Activated naive CD8-positive, alpha-beta T cell treated with anti-CD3 and anti-CD28 coated beads, Interleukin-2, amount 10 ng/mL, durations not matched to agents 7 days and 5 days (primary cell): ENCODE measurements at places on chromosomes 4 and X.

DNA sequence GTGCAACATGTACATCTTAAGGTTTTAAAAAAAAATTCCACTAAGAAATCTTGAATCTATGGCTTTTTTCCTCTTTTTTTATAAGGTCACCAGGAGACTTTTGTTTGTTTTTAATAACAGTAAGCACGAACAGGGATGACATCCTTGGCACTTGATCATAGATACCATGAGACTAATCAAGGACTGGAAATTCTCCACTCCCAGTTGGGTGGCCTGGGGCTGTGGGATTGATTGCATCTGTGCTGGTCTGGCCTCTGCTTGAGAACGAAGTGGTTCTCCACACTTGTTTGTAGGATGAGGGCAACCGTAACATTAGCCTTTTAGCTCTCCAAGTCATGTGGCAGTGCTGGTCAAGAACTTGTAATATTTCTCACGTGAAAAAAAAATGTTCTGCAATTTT, 35.4 kb downstream of the SNX25 start:
- no peaks in the 10 kb centered on the region for H3K27me3 ChIP-seq
- H3K36me3 ChIP-seq = peaks cover 8% of the 10 kb centered on the region
- no peak overlapping the region for H3K27ac ChIP-seq
- H3K4me1 ChIP-seq = peaks cover 1% of the 10 kb centered on the region
- no peak for DNase-seq
- no peak overlapping the region for H3K4me3 ChIP-seq

DNA sequence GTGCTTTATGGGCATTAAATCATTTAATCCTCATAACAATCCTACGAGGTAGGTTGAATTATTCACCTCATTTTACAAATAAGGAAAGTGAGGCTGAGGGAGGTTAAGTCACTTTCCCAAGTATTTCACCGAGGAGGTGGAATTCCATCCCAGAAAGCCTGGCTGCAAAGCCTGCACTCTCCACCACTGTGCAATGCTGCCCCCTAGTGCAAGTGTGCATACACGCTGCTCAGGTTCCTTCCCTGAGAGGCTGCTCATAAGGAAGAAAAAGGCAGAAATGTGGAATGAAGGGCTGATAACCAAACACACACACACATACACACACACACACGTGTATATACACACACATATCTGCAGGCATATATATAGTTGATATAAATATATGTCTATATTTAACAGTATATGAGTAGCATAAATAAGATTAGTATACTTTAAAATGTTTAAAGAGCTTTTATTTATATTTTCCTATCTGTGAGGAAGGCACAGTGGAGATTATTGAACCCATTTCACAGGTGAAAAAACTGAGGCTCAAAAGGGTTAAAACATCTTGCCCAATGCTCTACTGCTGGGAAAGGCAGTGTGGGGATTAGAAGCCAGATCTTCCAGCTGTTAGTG, 714.5 kb upstream of the TENM3 start:
- H3K27ac ChIP-seq = no peak overlapping the region
- peak; percentile 28 for DNase-seq
- H3K4me3 ChIP-seq = no peak overlapping the region
- H3K4me1 ChIP-seq = no peaks in the 10 kb centered on the region
- no peaks in the 10 kb centered on the region for H3K27me3 ChIP-seq

- H3K27me3 ChIP-seq = no peaks in the 10 kb centered on the region
- DNase-seq = no peak
- no peaks in the 10 kb centered on the region for H3K36me3 ChIP-seq
- H3K4me1 ChIP-seq = no peaks in the 10 kb centered on the region
These were observed 110.0 kb upstream of the IGFBP7 start for GRCh38 chr4:57220172-57220571.

DNA sequence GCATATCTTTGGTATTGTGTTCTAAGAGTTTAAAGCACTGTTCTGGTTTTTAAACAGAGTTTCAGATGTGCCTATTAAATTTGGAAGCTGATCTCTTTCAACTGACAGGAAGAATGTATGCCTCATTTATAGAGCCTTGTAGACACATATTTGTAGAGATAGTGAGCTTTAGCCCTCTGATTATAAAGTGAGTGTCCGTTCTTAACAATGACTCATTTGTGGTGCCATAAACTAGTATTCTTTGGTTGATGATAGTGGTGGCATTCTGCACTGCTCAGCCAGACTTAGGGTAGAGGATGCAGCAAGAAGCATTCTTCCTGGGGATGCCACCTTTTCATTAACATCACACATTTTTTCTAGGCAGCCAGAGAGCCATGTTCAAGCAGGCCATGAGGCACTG, 121.7 kb downstream of the TLL1 start:
- no peaks in the 10 kb centered on the region for H3K4me1 ChIP-seq
- no peaks in the 10 kb centered on the region for H3K27me3 ChIP-seq
- no peaks in the 10 kb centered on the region for H3K36me3 ChIP-seq
- H3K27ac ChIP-seq = no peak overlapping the region
- H3K4me3 ChIP-seq = no peak overlapping the region

DNA sequence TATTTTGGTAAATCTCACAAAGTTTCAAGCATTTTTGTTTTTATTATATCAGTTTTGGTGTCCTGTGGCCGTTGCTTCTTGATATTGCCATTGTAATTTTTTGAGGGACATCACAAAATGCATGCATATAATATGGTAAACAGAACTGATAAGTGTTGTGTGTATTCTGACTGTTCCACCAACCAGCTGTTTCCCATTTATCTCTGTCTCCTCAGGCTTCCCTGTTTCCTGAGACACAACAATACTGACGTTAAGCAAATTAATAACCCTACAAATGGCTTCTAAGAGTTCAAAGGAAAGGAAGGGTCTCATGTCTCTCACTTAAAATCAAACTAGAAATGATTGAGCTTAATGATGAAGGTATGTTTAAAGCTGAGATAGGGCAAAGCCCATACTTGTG, 40.0 kb downstream of the UGT2B10 start:
- H3K27me3 ChIP-seq = peaks cover 2% of the 10 kb centered on the region
- no peaks in the 10 kb centered on the region for H3K4me1 ChIP-seq
- H3K27ac ChIP-seq = no peak overlapping the region
- no peak for DNase-seq
- no peaks in the 10 kb centered on the region for H3K36me3 ChIP-seq

- no peak for DNase-seq
- no peak overlapping the region for H3K27ac ChIP-seq
- no peaks in the 10 kb centered on the region for H3K4me1 ChIP-seq
- no peak overlapping the region for H3K4me3 ChIP-seq
These were observed 38.1 kb downstream of the CBLL2 start for GRCh38 chrX:22310779-22311178.

GRCh38 chr4:687048-687970, 1.6 kb downstream of the SLC49A3 start:
- no peaks in the 10 kb centered on the region for H3K4me1 ChIP-seq
- no peaks in the 10 kb centered on the region for H3K36me3 ChIP-seq

- no peaks in the 10 kb centered on the region for H3K4me1 ChIP-seq
- H3K36me3 ChIP-seq = no peaks in the 10 kb centered on the region
- H3K27me3 ChIP-seq = no peaks in the 10 kb centered on the region
- H3K4me3 ChIP-seq = no peak overlapping the region
- H3K27ac ChIP-seq = no peak overlapping the region
These were observed 123.5 kb downstream of the TMEM144 start for GRCh38 chr4:158333820-158334219.

- peaks cover 10% of the 10 kb centered on the region for H3K4me1 ChIP-seq
- no peak overlapping the region for H3K4me3 ChIP-seq
- H3K27ac ChIP-seq = no peak overlapping the region
- H3K36me3 ChIP-seq = peaks cover 1% of the 10 kb centered on the region
- DNase-seq = no peak
These were observed 16.7 kb downstream of the HMX1 start for GRCh38 chr4:8854931-8855330.

DNA sequence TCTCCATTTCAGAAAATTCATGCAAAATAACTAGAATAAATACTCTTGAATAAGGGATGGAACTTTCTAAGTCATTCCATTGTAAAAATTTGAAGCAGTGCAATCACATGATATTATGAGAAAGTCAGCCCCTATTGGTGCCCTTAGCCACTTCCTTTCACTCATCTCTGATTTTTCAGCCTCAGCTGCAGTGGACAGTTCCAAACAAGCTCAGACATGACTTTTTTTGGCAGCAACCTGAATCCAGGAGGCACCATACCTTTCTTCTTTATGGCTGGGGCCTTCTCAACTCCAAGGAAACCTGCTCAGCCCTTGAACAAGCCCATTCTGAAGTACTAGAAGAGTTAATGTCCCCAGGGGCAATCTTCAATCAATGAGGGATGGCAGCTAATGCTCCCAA, 40.5 kb downstream of the MAPK10 start:
- no peaks in the 10 kb centered on the region for H3K27me3 ChIP-seq
- no peak overlapping the region for H3K4me3 ChIP-seq
- H3K27ac ChIP-seq = no peak overlapping the region
- H3K4me1 ChIP-seq = no peaks in the 10 kb centered on the region

DNA sequence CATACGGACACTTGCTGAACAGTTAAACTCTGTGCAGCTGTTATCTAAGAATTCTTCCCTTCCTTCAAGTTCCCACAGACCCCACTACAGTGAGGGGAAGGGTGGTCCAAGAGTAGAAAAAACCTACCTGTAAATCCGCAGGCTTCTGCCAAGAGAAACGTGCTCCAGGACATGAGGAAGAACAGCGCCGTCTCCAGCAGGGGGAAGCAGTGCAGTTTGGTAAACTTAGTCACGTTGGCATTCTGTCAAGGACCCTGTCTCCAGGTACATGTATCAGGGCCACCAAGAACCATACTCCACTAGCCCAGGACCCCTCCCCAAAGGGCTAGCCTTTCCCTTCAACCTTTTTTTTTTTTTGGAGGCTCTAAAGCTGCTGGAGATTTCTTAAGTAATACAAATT, 79.9 kb downstream of the CHST7 start:
- no peak overlapping the region for H3K4me3 ChIP-seq
- no peaks in the 10 kb centered on the region for H3K36me3 ChIP-seq
- H3K4me1 ChIP-seq = no peaks in the 10 kb centered on the region
- no peak overlapping the region for H3K27ac ChIP-seq
- DNase-seq = no peak

GRCh38 chrX:21725496-21725895, 32.4 kb downstream of the SMPX start:
- no peak for DNase-seq
- no peaks in the 10 kb centered on the region for H3K36me3 ChIP-seq
- no peaks in the 10 kb centered on the region for H3K4me1 ChIP-seq
- H3K27me3 ChIP-seq = no peaks in the 10 kb centered on the region
- no peak overlapping the region for H3K27ac ChIP-seq

DNA sequence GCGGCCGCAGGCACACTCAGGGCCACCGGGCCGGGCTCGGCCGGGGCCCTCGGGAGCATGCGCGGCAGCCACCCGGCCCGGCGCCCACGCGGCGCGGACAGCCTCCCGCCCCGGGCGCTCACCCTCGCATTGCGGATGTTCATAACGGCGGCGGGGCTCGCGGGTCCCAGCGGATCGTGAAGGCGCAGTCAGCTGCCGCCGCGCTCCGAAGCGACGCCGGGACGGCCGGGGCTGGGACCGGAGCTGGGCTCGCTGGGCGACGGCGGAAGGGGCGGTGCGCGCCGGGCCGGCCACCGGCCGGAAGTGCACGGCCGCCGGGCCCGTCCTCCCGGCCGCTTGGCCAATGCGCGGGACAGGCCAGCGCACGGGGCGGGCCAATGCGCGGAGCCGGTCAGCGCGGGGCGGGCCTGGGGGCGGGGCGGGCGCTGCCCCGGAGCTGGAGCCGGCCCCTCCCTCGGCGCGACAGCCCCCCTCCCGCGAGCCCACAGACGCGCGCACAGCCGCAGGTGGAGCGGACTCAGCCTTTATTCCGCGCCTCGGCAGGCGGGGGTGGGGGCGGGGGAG, at the start of gene NAA10:
TSS of gene NAA10 (minus strand) at position 276 of the 564 bp plus-strand sequence. CDS start at position 143, 133 bp downstream.
- peak within 1 kb of the TSS; percentile 76 for H3K27ac ChIP-seq
- peak within 1 kb of the TSS; percentile 84 for H3K4me3 ChIP-seq
- no peaks in the 10 kb centered on the region for H3K27me3 ChIP-seq
- peak; percentile 73 for DNase-seq
- H3K4me1 ChIP-seq = peaks cover 9% of the 10 kb centered on the region

DNA sequence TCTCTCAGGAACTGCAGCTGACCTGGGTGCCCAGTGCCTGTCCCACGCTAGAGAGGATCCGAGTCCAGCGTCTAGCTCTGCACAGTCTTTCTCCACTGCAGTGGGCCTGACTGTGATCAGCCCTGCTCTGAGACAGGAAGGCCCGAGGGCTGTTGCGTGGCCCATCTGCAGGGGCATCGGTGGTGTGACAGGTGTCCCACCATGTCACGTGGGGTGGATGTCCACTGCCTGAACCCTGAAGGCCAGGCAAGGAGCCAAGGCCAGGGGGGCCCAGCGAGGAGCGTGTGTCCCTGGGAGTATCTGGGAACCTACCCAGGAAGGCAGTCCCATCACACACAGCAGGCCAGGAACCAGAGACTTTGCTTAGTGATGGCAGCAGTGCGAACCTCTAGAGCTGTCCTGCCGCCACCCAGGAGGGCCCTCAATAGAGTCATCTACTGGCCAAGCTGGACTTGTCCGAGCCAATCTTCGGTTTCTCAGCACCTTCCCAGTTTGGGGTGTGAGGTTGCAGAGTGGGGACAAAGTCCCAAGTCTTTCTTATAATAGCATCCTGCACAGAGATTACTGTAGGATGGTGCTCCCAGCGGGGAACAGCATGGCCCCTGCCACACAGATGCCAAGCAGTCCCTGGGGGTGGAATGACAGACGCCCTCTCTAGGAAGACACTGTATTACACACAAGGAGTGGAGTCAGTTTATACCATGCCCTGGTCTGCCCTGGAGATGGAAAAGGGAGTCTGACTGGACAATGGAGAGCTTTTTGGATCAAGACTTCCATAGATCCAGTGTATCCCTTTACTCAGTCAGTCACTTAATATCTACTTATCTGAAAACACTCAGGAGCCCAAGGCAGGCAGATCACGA, 38.3 kb downstream of the DCTD start:
- no peaks in the 10 kb centered on the region for H3K27me3 ChIP-seq
- DNase-seq = no peak
- H3K27ac ChIP-seq = no peak overlapping the region
- H3K4me3 ChIP-seq = no peak overlapping the region
- H3K36me3 ChIP-seq = peaks cover 12% of the 10 kb centered on the region

DNA sequence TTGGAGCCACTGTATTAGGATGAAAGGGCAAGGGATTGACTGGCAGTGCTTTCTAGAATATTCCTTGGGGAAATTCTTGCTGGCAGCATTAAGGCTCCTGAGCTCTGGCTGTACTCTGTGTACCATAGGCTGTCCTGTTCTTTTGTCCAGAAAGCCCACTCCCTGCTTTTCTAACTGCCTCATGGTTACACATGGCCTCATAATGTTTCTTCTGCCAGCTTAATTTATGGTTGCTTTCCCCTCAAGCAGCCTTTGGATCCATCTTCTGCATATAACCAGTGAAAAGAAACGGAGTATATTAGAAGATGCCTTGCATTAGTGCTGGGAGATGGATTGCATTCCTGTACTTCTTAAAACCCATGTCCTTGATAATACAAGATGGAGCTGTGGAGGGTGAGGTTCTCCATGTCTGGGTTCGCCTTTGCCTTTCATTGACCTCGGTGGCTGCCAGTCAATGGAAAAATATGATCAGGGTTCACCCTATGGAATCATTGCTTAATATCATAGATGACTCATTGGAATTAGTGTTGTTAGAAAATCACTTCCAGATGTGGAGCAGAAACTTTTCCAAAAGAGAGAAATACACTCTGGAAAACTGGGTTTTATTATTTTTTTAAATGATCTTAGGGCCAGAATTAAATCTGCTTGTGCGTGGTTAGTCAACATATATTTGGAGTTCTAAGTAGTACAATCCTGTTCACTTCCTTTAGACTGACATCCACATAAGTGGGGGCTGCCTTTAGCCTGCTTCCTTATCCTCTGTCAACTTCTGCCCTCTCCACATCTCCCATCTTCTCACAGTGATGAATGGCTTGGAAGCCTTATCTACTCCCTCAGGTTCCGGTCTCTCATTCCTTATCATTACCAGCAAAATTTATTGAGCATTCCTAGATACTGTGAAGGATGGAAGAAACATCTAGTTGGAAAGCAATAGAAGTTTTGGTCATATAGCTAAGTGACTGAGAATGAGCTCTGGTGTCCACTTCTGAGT, 24.9 kb downstream of the DOCK11 start:
- no peak for DNase-seq
- no peak overlapping the region for H3K4me3 ChIP-seq
- peaks cover 56% of the 10 kb centered on the region for H3K4me1 ChIP-seq
